Large intestine (tissue), 12 donors: ENCODE measurements at places on chromosomes 2 and 18. TPM values are rescaled to one million over a fixed set of nuclear protein-coding genes. Genes with fewer than 3 reads are reported as not detected.

The DSC3 gene
- polyA plus RNA-seq, result 3.4 TPM

GRCh38 chr2:189096769-189097447 is 82.7 kb downstream of the COL5A2 start:
- DNase-seq, result peak; percentile 57

The PSMA8 gene
- polyA plus RNA-seq, result 0.04 TPM

DNA sequence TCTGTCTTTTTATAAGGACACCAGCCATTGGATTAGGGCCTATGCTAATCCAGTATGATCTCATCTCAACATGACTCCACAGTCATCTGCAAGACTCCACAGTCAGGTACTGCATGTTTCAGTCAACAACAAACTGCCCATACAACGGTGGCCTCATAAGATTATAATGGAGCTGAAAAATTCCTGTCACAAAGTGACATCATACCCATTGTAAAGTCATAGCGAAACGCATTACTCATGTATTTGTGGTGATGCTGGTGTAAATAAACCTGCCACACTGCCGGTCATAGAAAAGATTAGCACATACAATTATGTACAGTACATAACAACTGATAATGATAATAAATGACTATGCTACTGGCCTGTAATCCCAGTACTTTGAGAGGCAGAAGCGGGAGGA is 102.2 kb downstream of the TEX51 start:
- peak; percentile 91 for DNase-seq

The CCL20 gene
- 11.4 TPM for polyA plus RNA-seq

DNA sequence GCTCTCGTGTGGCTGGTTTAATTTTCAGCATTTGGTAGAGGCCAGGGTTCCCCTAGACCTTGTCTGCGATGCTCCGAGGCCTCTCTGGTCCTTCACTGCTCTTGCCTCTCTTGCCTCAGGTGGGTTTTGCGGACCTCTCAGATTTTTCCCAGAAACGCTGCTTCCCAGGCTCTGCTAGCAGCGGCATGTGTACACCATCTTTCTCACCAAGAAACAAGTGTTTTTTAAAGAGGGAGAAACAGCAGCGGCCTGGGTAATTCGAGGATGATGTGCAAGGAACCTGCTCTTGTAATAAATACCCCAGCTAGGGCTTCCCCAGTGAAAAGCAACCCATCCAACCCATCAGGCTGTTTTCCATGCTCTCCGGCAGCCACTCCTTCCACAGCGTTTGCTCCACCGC is 33.5 kb upstream of the COL6A3 start:
- DNase-seq, result no peak

The INO80C gene
- polyA plus RNA-seq, result 31.2 TPM

DNA sequence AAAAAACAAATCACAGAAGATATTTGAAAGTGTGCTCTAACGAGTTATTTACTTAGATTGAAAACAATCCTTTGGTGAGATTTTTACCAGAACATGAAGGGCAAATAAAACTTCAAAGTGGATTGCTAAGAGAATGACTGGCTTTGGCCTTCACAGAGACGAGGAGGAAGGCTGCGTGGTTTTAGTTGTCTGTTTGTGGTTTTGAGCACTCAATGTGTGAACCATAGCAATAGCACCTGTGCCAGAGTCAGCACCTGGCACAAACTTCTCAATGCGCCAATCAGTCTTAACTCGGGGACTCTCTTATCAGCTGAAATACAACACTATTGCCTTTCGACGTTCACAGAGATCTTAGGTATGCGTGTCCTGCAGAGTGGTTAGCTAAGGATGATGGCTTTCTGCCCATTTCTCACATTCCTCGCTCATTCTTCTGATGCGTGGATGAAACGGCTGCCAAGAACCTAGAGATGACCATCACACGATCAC is 70.0 kb downstream of the MBP start:
- DNase-seq, result no peak

The RNF144A gene
- polyA plus RNA-seq, result 7.2 TPM

DNA sequence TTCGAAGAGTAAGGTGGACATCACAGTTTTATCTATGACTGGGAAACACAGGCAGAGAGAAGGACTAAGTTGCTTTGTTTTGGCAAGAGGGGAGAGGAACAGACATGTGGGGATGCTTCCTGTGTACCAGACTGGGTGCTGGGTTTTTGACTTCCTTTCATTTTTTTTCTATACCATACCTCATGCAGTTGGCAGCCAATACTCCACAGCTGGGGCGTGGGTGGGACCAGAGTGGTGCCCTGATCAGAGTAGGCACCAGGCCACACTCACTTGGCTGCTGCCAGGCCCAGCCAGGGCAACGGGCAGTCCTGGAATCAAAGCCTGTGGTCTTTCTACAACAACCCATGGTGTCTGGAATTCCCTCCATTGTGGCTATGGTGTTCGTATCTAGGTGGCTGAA is 45.2 kb downstream of the SH3RF3 start:
- DNase-seq, result no peak

The GPR45 gene
- 0.09 TPM for polyA plus RNA-seq

The ATOH8 gene
- polyA plus RNA-seq, result 5.1 TPM

The IL1R2 gene
- polyA plus RNA-seq, result 0.67 TPM

- DNase-seq, result no peak
Measured at GRCh38 chr18:631560-631959, 25.9 kb upstream of the TYMS start.

The SPEG gene
- 35.1 TPM for polyA plus RNA-seq

The TMEFF2 gene
- polyA plus RNA-seq, result 2.3 TPM

The RASGRP3 gene
- polyA plus RNA-seq, result 11.2 TPM

The RPIA gene
- 28.3 TPM for polyA plus RNA-seq

DNA sequence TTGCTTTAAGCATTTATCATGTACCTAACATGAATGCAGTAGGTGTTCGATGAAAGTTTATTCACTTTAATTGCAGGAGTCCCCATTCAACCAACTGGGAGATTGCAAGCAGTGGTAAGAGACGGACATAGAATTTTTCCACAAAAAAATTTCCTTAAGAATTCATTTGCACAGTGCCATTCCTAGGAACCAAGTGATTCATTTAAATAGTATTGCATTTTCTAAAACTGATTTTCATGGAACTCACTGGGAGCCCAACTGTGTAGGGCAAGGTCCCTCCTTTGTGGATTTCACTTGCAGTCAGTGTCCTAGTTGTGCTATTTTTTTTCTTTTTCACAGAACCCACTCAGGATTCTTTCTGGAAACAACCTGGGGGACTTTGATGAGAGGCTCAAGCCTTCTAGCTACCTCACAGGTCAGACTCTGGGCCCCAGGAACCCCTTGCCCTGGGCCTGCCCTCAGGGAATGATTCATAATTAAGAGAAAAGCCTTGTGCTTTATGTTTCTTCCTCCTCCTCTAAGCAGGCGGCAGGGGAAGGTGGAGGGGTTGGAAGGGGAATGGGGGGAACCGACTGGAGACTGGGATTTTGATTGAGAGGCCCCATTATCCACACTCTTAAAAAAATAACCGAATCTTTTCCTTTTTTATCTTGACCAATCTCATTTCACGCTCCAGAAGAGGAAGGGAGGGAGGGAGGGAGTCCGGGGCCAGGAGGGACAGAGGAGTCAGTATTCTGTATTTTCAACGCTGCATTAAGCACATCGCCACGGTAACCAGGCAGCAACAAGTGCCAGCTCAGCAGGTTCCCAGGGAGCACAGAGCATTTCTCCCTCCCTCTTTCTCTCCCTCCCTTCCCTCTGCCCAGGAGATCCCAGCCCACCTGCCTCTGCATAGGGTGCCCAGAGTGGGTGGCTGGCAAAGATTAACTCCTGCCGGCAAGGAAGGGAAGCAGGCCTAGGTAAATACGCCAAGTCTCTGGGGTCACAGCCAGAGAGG is 51.8 kb downstream of the PSD4 start:
- DNase-seq, result peak; percentile 74

DNA sequence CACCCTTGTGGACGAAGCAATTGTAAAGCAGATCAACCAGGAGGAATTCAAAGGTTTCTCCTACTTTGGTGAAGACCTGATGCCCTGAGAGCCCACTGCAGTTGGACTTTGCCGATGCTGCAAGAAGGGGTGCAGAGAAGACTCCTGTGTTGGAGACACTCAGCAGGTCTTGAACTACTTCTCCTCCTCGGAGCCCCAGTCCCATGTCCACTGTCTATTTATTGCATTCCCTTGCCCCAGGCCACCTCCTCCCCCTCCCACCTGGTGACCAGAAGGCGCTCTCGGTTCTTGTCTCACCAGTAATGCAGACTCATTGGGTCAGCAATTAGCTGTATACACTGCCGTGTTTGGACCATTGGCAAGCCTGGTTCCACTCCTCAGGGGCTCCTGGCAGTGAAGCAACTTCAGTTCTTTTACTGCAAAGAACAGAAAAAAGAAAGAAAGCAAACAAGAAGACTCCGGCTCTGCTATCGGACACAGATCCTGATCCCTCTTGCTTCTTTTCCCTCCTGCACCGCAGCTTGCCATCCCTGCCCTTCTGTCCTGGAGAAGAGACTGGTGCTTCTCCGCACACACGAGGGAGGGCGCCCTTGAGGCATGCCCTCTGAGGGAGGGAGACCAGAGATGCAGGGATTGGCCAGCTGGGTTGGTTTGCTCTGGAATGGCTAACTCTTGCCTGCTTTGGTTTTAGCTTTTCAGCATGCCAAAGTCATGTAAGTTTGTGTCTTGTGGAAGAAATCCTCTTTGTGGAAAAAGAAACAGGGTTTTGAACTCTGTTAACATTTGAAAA is 112.2 kb upstream of the EPAS1 start:
- no peak for DNase-seq

- no peak for DNase-seq
Measured at GRCh38 chr2:154945984-154946383, 247.5 kb downstream of the KCNJ3 start.

- no peak for DNase-seq
Measured at GRCh38 chr2:5932556-5933469, 240.6 kb downstream of the SOX11 start.

DNA sequence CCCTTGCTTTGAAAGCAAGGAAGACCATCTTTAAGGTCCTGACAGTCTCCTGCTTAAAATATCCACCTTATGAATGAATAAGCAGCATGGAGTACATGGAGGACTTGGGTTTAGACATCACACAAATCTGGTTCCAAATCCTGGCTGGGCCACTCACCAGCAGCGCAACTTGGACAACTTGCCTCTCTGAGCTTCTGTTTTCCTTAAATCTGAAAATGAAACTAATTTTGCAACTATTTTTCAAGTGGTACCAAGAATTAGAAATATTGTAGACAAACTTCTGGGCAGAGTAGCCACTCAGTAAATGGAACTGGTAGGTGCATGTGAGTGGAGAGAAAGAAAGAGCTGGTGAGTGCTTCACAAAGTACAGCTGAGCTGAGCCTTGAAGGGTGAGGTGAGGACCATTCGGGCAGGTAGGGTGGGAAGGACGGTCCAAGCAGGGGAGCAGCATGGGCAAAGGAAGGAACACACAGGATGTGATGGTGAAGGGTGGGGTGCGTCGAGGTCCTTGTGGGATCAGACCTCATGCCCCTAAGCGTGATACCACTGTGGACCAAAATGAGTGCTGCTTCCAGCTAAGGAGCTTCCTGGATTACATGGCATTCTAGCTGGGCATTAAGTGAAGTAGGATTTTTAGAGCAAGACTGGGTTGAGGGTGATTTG is 14.4 kb upstream of the TET3 start:
- no peak for DNase-seq

The TNFRSF11A gene
- polyA plus RNA-seq, result 21.7 TPM

DNA sequence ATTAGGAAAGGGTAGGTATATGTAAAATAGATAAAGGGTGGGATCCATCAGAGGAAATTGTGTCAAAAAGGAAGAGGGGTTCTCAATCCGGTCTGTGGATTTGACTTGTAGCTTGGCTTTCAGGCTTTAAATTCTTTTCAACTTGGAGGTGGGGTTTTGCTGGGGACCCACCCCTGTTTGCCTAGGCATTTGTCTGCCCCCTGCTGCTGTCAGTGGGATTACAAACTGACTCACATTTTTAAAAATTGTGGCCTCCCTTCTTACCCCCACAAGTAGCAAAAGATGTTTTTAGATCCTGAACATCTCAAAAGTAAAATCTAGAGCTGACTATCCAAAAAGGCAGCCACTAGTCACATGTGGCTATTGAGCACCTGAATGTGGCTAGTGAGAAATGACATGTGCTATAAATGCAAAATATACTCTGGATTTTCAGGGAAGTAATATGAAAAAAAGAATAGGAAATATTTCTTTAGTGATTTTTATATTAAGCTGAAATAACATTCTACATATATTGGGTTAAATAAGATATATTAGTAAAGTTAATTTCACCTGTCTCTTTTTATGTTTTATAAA is 178.9 kb downstream of the GFPT1 start:
- no peak for DNase-seq

The GALNT1 gene
- 124 TPM for polyA plus RNA-seq

The DLX1 gene
- 3.4 TPM for polyA plus RNA-seq

GRCh38 chr2:208466151-208466919 is 59.7 kb downstream of the PTH2R start:
- peak; percentile 16 for DNase-seq

The MEIS1 gene
- 34.3 TPM for polyA plus RNA-seq

- DNase-seq, result no peak
Measured at GRCh38 chr2:66456183-66457041, 21.5 kb downstream of the MEIS1 start.

The KIF1A gene
- polyA plus RNA-seq, result 15.8 TPM

- DNase-seq, result peak; percentile 77
Measured at GRCh38 chr2:11344342-11344955, at the start of gene ROCK2. Gene ROCK2, minus strand, starts transcription at chr2:11344636. Its CDS starts 500 bp downstream, at chr2:11344136.

DNA sequence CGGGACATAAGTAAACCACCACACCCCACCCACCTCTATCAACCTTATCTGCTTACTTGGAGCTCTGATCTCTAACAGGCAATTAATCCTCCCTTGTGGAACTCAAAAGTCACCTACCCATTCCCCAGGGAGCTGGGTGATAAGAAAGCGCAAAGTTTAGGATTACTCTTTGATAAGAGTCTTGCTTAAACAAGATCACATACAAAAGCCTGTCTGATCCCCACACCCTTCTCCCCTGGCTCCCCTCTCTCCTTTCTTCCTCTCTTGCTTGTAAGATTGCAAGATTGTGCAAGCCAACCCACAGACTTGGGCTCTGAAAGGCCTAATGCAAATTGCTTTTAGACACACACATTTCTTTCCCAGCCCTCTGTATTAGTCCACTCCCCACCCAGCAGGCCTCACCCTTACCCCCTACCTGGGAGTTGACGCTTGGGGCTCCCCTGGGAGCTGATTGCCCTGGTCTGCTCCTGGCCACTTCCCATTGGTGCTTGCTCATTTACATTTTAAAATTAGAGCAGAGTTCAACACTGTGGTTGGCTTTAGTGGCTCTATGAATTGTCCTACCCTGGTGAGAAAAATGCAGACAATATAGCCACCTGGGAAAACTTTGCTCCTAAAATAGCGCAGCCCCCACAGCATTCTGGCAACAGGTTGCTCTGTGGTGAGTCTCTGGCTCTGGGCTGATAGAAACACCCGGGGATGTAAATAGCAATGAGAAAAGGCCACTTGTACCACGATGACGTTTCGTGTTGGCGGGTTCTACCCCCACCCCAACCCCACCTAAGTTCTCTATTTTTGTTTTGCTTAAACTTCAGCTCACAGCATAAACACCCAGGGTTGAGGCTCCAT is 92.8 kb upstream of the MSH2 start:
- peak; percentile 98 for DNase-seq

GRCh38 chr2:74146929-74147726 is 584 bp downstream of the BOLA3 start:
- no peak for DNase-seq

The BMPR2 gene
- polyA plus RNA-seq, result 25.4 TPM
